Peyer's patch (tissue), 4 donors: ENCODE measurements at places on chromosomes 16 and 17. TPM values are rescaled to one million over a fixed set of nuclear protein-coding genes. Genes with fewer than 3 reads are reported as not detected.

The CHD9NB gene
- total RNA-seq = 3.2 TPM

The PIGW gene
- total RNA-seq = 4.4 TPM

The KRTAP3-1 gene
- total RNA-seq = not detected

The ATP6V0A1 gene
- 251 TPM for total RNA-seq

The GAST gene
- not detected for total RNA-seq

The ARHGDIG gene
- total RNA-seq = 112 TPM

The SULT1A3 gene
- total RNA-seq = 103 TPM

The CCL7 gene
- total RNA-seq = not detected

The KRT17 gene
- total RNA-seq = not detected

The PTX4 gene
- not detected for total RNA-seq

The CCL15 gene
- 63.9 TPM for total RNA-seq

The TTYH2 gene
- total RNA-seq = 1.2 TPM

GRCh38 chr17:68054296-68054900 is 18.9 kb downstream of the KPNA2 start:
- DNase-seq = no peak

GRCh38 chr17:78497115-78497540 is 80.1 kb downstream of the DNAH17 start:
- DNase-seq = peak; percentile 39

DNA sequence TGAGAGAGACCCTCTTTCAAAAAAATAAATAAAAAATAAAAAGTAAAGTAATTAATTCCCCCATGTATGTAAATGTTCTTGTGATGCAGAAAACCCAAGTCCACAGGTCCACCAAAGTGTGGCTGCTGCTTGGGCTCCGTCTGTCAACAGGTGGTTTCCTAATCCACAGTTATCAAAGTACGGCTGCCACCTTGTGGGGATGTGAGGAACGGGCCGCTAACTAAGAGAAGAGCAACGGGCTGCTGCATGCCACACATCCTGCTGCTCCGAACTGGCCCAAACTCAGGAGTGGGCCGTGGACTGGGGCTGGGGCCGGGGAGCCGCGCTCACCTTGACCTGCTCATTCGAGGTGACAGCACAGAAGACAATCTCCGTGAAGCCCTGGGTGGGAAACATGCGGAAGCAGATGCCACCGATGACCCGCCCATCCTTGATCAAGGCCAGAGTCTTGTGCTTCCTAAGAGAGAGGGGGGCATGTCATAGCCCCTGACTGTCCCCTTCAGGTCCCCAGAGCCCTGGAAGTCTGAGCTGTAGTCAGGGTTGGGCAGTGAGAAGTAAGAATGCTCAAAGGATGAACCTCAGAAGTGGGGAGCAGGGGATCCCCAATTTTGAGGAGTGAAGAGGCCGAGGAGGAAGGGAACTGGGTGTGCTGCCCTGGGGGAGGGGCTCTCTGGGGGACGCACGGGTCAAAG is 4.3 kb downstream of the KAT2A start:
- DNase-seq = peak; percentile 94

DNA sequence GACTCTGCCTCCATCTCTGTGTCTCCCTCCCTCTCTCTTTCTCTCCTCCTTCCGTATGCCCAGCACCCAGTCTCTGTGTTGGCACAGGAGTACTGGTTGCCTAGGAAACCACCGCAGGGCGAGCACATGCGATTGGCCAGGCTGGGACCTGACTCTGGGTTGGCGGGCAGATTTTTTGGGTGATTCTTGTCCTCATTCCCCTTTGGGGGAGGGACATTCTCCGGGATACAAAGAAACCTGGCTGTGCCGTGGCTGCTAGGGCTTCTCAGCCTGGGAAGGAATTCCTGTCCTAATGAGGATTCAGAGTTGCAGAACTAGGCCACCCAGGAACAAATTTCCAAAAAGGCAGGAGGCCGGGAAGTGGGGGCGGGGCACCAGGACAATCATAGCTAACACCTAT is 168.9 kb downstream of the SHISA9 start:
- DNase-seq = no peak

DNA sequence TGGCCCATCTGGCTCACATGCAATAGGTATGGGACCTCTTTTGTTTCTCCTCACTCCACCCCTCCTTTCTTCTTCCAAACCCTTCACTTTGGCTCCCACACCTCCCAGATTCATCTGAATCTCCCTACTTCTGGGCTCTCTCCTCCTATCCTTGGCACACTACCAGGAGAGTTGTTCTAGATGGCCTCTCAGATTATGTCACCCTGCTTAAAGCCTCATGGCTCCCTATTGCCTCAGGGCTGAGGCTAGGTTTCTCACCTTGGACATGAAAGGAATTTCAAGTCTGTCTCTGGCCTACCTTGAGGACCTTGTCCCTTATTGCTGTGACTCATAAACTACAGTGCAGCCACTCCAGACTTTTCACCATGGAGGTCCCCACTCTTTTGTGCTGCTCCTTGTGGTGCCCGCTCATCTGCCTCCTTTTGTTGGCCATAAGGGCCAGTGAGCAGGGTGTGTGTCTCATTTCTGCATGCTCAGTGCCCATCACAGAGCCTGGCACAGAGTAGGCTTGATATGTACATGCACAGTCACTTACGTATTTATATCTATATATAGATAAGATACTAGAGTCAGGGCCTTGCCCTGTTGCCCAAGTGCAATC is 1.0 kb upstream of the MFAP4 start:
- no peak for DNase-seq

GRCh38 chr17:72416905-72417304 is 296.1 kb downstream of the SOX9 start:
- no peak for DNase-seq

DNA sequence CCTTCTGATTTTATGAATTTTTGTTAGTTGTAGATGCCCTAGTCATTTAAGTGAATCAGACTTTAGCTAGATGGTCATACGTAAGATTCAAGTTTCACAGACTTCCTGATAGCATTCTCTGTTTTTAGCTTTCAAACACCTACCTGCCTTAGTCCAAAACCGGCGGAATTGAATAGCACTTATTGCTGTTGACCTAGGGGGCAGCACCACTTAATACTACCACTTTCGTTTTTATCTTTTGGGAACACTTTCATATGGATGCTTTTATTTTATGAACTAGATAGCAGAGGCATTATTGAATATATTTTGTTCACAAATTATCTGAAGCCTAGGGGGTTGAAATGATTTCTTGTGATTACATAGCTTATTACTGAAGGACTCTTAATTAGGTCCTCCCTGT is 31.5 kb downstream of the TADA2A start:
- DNase-seq = no peak

- no peak for DNase-seq
Observed at GRCh38 chr16:51228097-51228659, 77.1 kb upstream of the SALL1 start.

GRCh38 chr16:67454104-67454503 is 23.2 kb downstream of the HSD11B2 start:
- no peak for DNase-seq

- DNase-seq = no peak
Observed at GRCh38 chr16:49505556-49505955, 132.0 kb downstream of the C16orf78 start.

DNA sequence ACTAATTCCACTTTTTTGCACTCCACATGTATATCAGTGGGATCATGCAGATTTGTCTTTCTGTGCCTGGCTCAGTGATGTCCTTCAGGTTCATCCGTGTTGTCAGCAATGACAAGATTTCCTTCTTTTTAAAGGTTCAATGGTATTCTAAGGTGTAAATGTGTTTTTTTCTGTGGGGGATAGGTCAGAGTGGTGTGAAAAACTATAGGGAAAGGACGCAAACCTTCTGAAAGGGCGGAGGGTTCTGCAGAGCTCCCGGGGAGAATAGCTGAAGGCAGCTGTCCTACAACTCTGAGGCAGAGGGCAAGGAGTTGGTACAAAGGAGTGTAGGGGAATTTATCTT is 21.9 kb upstream of the CSNK1D start:
- DNase-seq = no peak

- peak; percentile 32 for DNase-seq
Observed at GRCh38 chr17:74960570-74961342, 11.8 kb downstream of the HID1 start.

DNA sequence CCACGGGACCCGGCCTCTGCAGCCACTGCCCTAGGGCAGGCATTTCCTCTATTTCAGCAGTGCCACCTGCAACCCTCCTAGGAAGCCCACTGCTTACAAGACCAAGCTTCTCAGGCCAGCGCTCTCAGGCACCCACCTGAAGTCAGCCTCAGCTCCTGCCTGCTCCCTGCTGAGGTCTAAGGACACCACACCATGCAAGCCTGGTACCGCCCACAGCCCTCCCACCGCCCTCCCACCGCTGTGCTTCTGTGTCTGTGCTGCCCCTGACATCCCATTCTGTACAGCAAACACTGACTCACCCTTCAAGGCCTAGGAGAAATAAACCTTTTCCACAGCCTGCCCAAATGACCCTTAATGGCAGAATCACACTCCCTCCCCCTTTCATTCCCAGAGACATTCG is 6.3 kb downstream of the CLUH start:
- DNase-seq = peak; percentile 37

- DNase-seq = no peak
Observed at GRCh38 chr17:60322056-60322387, 69.9 kb downstream of the USP32 start.

GRCh38 chr17:79942011-79942405 is 93.7 kb downstream of the TBC1D16 start:
- no peak for DNase-seq

DNA sequence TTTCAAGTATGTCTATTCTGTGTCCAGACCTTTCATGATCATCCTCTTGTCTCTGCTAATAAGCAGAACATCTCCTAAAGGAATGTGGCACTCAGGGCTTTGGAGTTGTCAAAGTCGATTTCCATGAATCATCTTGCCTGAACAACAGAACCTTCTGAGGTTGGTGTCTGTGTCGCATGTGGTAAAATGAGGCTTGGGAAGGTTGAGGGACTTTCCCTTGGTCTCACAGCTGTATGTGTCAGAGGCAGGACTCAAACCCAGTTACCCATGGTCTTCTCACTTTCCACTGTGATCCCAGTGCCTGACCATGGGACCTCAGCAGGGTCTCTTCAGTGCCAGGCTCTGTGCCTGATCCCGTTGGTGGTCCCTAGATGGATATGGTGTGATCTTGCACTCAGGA is 4.2 kb upstream of the GPRC5B start:
- DNase-seq = no peak

DNA sequence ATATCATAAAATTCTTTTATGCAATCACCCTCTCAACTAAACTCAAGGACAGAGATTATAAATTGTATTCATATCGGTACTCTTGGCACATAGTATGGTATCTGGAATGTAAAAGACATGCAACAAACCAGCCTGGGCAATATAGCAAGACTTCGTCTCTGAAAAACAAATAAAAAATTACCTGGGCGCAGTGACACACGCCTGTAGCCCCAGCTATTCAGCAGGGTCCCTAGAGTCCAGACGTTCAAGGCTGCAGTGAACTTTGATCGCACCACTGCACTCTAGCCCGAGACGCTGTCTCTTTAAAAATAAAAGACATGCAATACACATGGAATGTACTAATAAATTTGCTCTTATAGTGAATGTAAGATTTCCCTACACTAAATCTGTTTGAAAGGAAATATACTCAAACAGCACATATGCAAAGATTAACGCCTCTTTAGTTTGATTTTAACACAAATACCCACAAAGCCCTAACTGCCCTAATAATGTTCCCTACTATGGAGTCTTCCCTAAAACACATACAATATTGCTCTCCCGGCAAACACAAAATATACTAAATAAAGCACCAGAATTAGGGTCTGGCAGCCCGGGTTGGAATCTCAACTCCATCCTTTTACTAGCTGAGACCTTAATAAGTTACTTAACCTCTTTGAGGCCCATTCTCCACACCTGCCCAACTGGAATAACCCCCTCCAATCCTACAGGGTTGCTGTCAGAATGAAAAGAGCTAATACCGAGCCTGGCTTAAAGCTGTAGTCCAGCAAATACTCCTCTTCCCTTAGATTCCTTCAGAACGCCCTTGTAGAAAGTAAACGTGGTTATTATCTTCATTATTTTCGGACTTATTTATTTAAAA is 1.2 kb downstream of the ABCA5 start:
- peak; percentile 71 for DNase-seq

GRCh38 chr17:65833214-65833613 is 271.8 kb upstream of the AXIN2 start:
- DNase-seq = no peak

- no peak for DNase-seq
Observed at GRCh38 chr17:82974136-82974952, 105.1 kb upstream of the METRNL start.

- no peak for DNase-seq
Observed at GRCh38 chr16:1474082-1474795, 589 bp downstream of the CLCN7 start.

DNA sequence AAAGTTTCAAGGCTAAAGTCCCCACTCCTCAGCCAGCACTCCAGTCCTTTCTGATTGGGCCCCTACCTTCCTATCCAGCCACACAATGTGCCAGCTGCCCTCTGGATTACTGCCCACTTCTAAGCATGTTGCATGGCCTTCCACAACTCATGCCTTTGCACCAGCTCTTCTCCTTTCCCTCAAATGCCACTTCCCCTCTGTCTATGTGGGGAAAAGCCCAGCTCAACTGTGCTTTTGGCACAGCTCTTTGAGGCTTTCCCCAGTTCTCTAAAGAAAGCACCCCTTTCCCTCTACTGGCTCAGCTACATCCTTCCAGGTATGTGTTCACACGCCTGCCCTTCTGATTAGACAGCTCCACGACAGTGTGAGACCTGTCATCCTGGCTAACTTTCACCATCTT is 18.5 kb downstream of the GTF3C1 start:
- DNase-seq = no peak

- no peak for DNase-seq
Observed at GRCh38 chr16:14296663-14297062, 225.5 kb downstream of the MRTFB start.

DNA sequence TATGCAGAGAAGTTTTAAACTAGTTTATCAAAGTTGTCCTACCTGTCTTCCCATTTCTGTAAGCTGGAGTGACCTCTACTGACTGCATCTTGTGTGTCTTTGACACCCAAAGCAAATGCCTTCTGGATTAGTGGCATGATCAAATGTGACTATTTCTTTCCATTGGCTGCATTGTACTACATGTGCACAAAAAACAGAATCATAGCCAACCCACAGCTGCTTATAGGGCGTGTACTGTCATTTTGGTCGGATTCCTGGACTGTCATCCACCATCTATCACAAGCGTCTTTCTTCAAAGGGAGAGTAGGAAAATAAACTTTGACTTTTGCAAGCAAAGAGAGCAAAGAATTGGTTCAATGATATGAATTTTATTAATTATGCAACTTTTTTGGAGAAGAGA is 310.6 kb downstream of the MAP2K6 start:
- no peak for DNase-seq

DNA sequence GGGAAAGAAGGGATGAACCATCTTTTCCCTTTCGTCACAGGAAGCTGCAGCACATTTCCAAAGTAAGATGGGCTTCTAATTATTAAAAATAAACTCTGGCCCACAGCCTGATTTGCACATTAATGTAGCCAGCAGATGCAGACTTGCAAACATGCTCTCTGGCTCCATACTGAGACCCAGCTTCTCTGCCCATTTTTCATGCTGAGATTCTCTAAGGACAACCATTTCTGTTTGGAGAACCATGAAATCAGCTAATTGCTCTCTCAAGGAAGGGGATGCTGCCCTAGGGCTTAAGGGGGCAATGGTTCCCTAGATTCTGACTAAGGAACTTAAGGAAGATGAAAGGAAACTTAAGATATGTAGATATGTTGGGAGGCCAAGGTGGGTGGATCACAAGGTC is 63.0 kb upstream of the CES5A start:
- DNase-seq = no peak

GRCh38 chr17:352421-353212 is at the start of gene RPH3AL:
TSS of gene RPH3AL (minus strand) at chr17:352807. CDS start at chr17:327543, 25,264 bp downstream.
- DNase-seq = peak; percentile 87
